ENCODE measurements at places on chromosomes 6 and 20.

DNA sequence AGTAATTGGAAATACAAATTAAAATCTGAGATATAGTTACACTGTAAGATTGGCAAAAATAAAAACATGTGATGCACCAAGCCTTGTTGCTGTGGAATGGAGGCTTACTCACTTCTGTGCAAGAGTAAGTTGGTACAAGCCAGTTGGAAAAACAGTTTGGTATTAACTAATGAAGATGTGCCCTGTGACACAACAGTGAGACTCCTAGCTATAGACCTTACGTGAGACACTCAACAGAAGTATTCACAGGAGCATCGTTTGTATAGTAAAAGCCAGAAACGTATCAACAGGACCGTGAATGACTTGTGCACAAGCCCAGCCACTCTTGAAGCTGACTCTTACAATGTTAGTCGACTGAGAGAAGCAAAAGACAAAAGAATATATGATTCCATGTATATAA is 14.6 kb downstream of the NAA20 start:
- no peak for DNase-seq
- no peak overlapping the region for H3K4me3 ChIP-seq
- no peaks in the 10 kb centered on the region for H3K27me3 ChIP-seq

DNA sequence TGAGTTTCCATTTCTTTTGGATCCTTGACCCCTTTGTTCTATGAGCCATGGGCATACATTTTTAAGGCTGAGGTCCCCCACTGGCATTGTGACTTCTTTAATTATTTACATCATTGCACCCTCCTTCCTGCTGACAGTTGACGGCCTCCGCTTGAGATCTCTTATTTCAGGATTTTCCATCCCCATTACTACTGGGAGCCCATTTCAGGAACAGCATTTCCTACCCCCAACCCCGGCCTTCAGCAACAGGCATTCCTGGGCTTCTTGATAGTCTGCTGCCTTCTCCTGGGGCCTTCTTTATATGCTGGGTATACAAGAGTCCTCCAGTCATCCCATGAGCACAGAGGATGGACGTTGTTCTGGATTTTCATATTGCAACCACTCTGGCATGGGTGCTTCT is 3.8 kb downstream of the ULBP1 start:
- no peaks in the 10 kb centered on the region for H3K27me3 ChIP-seq
- no peak overlapping the region for H3K4me3 ChIP-seq
- no peak for DNase-seq
- no peaks in the 10 kb centered on the region for H3K4me1 ChIP-seq
- H3K36me3 ChIP-seq, result no peaks in the 10 kb centered on the region
- no peak overlapping the region for H3K27ac ChIP-seq

GRCh38 chr20:4443016-4443415 is 278.7 kb upstream of the PRND start:
- no peaks in the 10 kb centered on the region for H3K27me3 ChIP-seq
- no peaks in the 10 kb centered on the region for H3K36me3 ChIP-seq
- H3K4me1 ChIP-seq, result peaks cover 7% of the 10 kb centered on the region

DNA sequence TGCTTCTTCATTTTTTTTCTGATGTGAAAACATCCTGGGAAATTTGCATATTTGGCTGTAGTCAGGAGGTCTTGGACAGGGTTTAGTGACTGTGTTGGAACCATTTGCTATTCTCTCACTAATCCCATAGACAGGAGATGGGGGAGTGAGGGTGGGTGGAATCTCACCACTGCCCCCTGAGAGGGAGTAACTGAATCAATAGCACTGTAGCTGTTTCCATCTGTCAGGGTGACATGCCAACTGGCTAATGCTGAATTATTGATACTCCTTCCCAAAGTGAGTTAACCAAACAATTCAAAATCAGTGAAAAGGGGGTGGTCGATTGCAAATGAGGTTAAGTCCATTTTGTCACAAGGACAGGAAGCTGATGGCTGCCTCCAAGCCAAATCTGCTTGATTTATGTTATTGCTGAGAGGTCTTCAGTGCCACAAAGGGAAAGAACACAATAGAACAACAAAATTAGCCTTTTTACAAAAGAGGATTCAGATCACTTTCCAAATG is 55.1 kb upstream of the B3GAT2 start:
- H3K27me3 ChIP-seq, result no peaks in the 10 kb centered on the region
- DNase-seq, result no peak
- no peak overlapping the region for H3K4me3 ChIP-seq
- H3K27ac ChIP-seq, result no peak overlapping the region
- H3K4me1 ChIP-seq, result no peaks in the 10 kb centered on the region

DNA sequence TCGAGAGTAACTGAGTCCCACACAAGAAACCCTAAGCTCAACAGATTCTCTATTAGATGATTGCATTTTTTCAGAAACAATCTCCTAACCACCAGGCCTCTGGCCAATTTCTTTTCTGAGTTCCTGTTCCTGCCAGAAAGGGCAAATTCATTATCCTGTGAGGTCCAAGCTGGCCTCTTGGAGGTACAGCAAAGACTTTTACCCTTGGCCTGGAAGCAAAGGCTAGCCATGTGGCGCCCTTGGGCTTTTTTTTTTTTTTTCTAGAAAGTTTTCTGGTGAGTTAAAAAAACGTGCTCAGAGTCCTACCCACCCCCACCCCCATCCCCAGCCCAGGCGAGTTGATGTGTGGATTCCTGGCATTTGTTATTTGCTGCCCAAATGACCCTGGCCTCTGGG is 59.0 kb upstream of the EEF1A1 start:
- H3K4me3 ChIP-seq, result no peak overlapping the region
- H3K4me1 ChIP-seq, result peaks cover 5% of the 10 kb centered on the region
- H3K36me3 ChIP-seq, result no peaks in the 10 kb centered on the region
- DNase-seq, result no peak

DNA sequence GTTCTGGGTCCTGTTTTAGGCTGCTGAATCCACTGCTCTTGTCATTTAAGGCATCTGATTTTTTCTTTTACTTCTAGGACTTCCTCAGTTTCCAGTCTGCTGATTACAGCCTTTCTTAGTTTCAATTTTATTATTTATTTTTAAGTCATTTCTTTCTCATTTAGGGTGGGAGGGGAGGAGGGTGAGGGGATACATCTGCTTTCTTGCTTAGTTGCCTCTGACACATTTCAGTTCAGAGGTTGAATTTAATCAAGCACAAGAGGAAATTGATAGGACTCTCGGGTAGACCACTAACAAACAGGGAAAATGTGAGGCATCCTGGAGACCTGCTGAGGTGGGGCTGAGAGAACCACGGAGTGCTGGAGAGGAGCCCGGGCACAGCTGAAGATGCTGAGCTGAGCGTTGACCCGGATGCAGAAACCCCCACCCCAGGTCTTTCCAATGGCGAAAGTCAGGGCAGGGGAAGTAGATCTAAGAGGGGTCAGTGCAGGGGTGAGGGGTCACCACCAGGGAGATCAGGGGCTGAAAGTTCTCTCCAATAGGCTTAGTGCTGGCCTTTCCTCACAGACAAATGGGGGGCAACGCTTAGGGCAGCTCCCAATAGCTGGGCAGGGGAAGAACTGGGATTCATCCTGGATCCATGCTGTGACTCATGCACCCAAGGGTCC is 7.6 kb upstream of the TREML2 start:
- H3K27me3 ChIP-seq, result no peaks in the 10 kb centered on the region
- no peak overlapping the region for H3K27ac ChIP-seq
- DNase-seq, result no peak
- no peaks in the 10 kb centered on the region for H3K4me1 ChIP-seq

DNA sequence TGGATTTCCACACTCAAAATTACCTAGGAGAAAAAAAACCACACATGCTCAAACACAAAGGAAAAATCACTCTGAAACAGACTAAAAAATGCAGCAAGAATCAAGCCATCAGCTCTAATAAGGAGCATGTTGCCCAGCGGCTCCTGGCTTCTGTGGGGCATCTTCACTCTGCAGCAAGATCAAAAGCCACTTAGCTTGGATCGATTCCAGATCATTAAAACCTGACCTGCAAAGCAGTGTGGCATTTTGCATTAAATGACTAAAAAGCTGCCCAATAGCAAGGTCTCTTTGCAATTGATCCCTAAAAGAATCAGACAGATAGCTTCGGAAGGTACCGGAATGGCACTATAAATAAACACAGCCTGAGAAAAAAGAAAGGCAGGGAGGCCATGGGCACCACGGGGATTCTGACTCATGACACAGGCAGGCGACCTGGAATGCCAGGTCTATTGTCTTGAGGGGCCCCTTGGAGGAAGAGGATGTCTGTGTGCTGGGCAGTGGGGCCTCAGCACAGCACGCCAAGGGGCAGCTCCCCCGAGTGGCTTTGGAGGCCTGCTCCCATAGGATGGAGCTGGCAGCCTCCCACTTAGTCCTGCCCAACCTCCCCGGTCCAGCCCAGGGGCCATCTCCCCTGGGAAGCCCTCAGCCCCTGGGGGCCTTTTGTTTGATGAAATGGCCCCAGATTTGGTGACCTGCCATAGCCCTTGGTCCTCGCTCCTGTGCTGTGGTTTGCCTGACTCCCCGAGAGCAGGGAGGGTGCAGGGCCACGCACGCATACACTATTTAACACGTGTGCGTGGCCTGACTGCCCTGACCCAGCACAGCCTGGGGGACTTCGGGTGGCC is 7.6 kb downstream of the LEMD2 start:
- H3K27me3 ChIP-seq, result no peaks in the 10 kb centered on the region
- H3K4me1 ChIP-seq, result no peaks in the 10 kb centered on the region
- H3K4me3 ChIP-seq, result no peak overlapping the region
- no peak overlapping the region for H3K27ac ChIP-seq
- peaks cover 13% of the 10 kb centered on the region for H3K36me3 ChIP-seq
- DNase-seq, result no peak

- H3K27me3 ChIP-seq, result no peaks in the 10 kb centered on the region
- H3K4me1 ChIP-seq, result no peaks in the 10 kb centered on the region
- no peak overlapping the region for H3K27ac ChIP-seq
Measured at GRCh38 chr6:128161839-128162238, 261.0 kb upstream of the THEMIS start.

DNA sequence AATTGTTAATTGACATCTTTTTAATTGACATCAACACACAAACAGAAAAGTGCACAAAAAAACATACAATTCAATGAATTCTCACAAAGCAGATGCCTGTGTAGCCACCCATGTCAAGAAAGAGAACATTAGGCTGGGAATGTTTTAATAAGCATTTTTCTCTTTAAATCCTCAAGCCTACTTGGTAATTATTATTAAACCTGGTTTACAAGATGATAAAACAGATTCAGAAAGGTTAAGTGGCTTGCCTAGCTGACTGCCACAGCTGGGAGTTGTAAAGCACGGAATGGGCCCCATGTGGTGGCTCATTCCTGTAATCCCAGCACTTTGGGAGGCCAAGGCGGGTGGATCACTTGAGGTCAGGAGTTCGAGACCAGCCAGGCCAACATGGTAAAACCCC is 90.0 kb upstream of the AKAP12 start:
- H3K27ac ChIP-seq, result no peak overlapping the region
- H3K27me3 ChIP-seq, result no peaks in the 10 kb centered on the region
- no peak overlapping the region for H3K4me3 ChIP-seq

GRCh38 chr6:41643899-41644269 is 5.6 kb downstream of the MDFI start:
- H3K4me1 ChIP-seq, result no peaks in the 10 kb centered on the region
- no peak for DNase-seq
- no peaks in the 10 kb centered on the region for H3K36me3 ChIP-seq
- no peaks in the 10 kb centered on the region for H3K27me3 ChIP-seq
- H3K27ac ChIP-seq, result no peak overlapping the region

DNA sequence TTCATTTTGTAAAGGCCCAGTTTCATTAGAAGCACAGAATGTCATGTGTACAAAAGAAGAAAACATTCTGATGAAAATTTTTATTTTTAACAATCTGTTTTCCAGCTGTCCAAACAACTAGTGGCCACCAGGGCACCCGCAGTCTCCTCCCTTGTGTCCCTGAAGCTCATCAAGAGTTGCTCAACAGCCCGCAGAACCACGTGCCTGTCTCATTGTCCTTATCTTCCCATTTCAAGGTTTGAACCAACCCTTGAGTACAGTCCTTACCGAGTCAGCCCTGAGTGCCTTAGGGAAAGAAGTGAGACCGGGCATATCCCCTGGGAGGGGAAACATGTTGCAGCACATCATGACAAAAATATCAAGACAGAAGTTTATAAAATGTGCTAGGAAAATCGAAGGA is 15.9 kb upstream of the ZNF133 start:
- H3K36me3 ChIP-seq, result no peaks in the 10 kb centered on the region
- H3K4me3 ChIP-seq, result no peak overlapping the region
- no peaks in the 10 kb centered on the region for H3K4me1 ChIP-seq
- DNase-seq, result no peak

- no peak for DNase-seq
- H3K27me3 ChIP-seq, result no peaks in the 10 kb centered on the region
- H3K4me1 ChIP-seq, result no peaks in the 10 kb centered on the region
- no peak overlapping the region for H3K4me3 ChIP-seq
- H3K27ac ChIP-seq, result no peak overlapping the region
Measured at GRCh38 chr6:129183187-129183591, 300.3 kb downstream of the LAMA2 start.

DNA sequence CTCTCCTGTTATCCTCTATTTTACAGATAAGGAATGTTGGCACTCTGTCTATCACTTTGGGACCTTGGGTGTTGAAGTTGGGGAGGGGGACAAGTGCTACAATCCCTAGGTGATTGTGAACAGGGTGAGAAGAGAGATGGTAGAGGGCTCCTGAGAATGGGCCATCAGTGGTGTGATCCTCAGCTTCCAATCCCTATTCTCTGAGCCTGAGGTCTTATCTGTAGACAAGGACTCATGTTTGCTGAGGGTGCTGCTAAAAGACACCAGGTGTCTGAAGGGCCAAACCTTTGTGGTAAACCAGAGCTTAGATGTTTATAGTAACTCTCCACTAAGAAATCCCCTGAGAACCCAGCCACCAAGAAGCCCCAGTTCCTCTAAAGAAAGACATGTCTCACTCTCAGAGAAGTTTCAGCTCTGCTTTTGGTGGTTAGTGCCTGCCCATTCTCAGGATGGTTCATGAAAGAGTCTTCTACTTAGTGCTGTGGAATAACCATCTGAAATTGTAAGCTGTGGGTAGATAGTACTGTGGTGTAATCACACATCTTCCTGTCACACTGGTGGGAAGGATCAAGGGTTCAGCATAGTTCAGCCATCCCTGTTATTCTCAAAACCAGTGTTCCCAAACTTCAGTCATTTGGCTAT is 58.2 kb upstream of the IL20RA start:
- no peaks in the 10 kb centered on the region for H3K27me3 ChIP-seq
- H3K4me1 ChIP-seq, result no peaks in the 10 kb centered on the region
- no peak overlapping the region for H3K27ac ChIP-seq
- no peak overlapping the region for H3K4me3 ChIP-seq

DNA sequence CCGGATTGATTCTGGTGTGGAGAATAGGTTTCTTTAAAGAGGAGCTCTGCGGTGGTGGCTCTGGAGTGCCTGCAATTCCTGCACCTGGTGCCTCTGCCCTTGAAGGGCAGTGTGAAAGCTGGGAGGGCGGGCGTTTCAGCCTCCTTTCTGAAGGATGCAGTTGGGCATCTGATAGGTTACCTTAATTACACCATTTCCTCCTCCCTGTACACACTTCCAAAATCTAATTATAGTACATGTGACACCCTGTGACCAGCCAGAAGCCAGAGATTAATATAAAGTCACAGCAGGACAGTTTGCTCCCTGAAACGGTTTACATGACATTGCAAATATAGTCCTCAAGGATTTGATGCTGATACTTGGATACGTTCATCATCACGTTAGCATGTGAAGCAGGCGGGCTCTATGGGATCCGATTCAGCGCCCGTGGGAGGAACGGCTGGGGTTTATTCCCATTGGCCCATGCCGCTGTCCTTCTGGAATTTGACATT is 548.2 kb downstream of the QKI start:
- H3K27ac ChIP-seq, result no peak overlapping the region
- no peak for DNase-seq
- no peaks in the 10 kb centered on the region for H3K4me1 ChIP-seq
- H3K27me3 ChIP-seq, result no peaks in the 10 kb centered on the region
- H3K4me3 ChIP-seq, result no peak overlapping the region
